ENCODE measurements at places on chromosomes 5 and 9. TPM values are rescaled to one million over a fixed set of nuclear protein-coding genes. Genes with fewer than 3 reads are reported as not detected.

Gene MEGF10
- total RNA-seq: 0.72 TPM

Gene LIFR
- total RNA-seq: 67.6 TPM

- no peaks in the 10 kb centered on the region for H3K4me1 ChIP-seq
- H3K36me3 ChIP-seq: no peaks in the 10 kb centered on the region
- H3K4me3 ChIP-seq: no peak overlapping the region
- DNase-seq: no peak
- H3K27ac ChIP-seq: no peak overlapping the region
- no peaks in the 10 kb centered on the region for H3K27me3 ChIP-seq
These were observed 33.2 kb upstream of the DMXL1 start for GRCh38 chr5:119037496-119038215.

GRCh38 chr5:114308017-114308416 is 53.9 kb upstream of the KCNN2 start:
- no peaks in the 10 kb centered on the region for H3K27me3 ChIP-seq
- no peak for DNase-seq
- no peaks in the 10 kb centered on the region for H3K36me3 ChIP-seq
- no peak overlapping the region for H3K4me3 ChIP-seq

DNA sequence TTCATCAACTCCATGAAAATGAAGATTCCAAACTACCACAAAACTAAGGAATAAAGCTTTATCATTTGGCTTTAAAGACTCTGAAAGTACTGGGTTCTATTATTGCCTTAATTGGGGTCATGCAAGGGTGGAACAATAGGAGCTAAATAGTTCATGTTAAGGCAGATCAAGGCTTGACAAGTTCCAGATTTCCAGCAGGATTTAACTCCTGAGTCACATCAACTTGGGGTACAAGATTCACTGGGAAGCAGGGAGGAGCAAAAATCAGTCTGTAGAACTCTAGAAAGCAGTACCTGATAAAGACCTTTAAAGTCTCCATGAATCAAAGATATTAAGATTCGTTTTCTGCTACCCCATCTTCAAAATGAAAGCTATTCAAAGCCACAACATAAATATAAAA is 41.9 kb upstream of the GLRX start:
- H3K27ac ChIP-seq: no peak overlapping the region
- H3K4me3 ChIP-seq: no peak overlapping the region
- peaks cover 3% of the 10 kb centered on the region for H3K4me1 ChIP-seq
- H3K36me3 ChIP-seq: no peaks in the 10 kb centered on the region

- no peak overlapping the region for H3K4me3 ChIP-seq
- no peak for DNase-seq
- no peaks in the 10 kb centered on the region for H3K4me1 ChIP-seq
- H3K36me3 ChIP-seq: no peaks in the 10 kb centered on the region
These were observed 1201.4 kb upstream of the C9orf72 start for GRCh38 chr9:28774433-28775235.

- no peaks in the 10 kb centered on the region for H3K4me1 ChIP-seq
- DNase-seq: no peak
- H3K27ac ChIP-seq: no peak overlapping the region
- H3K27me3 ChIP-seq: no peaks in the 10 kb centered on the region
- H3K36me3 ChIP-seq: no peaks in the 10 kb centered on the region
These were observed 58.0 kb downstream of the TLE4 start for GRCh38 chr9:79629721-79630120.

Data from aorta (tissue), 5 donors.